ENCODE measurements at places on chromosomes 5 and 9.
A peak's percentile ranks its signal among the peaks of the same experiment; 100 is the strongest.

- DNase-seq, result no peak
These were observed 12.8 kb downstream of the OR1K1 start for GRCh38 chr9:122812736-122813135.

GRCh38 chr5:141475625-141476131, at the start of gene PCDHGC3:
PCDHGC3 (plus strand) TSS chr5:141475966; CDS start chr5:141476117, 151 bp downstream.
- DNase-seq, result peak; percentile 65

GRCh38 chr9:1454211-1454610, 404.1 kb downstream of the DMRT2 start:
- DNase-seq, result no peak

DNA sequence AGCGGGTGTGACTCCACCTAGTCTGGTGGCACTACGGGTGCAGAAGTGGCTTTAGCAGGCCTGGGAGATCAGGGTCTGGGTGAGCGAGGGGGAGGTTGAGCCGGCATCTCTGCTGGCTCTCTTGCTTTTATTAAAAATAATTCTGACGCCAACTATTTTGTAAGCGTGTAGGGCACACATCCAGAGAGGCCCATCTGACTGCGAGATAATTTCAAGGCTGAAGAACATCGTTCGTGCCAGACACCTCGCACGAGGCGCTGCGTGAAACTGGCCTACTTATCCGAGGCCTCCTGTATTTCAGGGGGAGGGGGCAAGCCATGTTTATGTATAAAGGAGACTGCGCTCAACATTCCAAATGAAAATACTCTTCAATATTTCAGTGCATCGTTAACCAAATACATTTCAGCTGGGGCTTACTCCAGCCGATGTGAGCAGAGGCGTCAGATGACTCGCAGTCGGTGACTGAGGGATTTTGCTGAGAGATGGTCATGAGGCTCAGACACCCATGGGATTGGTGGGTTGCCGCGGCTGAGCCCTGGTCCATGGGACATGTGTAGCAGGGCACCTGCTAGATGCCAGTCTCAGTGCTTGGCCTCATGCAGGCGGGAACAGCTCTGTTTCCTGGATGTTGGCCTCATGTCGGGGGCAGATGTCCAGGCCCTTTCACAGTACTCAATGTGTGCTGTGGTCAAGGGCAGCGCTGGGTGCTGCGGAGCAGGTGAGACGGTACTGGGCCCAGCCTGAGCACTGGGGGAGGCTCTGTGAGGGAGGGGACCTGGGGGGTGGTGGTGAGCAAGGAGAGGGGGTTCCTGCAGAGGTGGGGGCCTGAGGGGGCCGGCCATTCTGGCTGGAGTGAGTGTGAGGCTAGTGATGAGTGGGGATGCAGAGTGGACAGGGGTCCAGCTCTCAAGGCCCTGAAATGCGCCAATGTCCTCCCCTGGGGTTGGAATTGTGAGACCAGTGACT, 201.5 kb downstream of the DAB2IP start:
- no peak for DNase-seq

- DNase-seq, result no peak
These were observed 890.4 kb downstream of the EFNA5 start for GRCh38 chr5:106780355-106780754.

DNA sequence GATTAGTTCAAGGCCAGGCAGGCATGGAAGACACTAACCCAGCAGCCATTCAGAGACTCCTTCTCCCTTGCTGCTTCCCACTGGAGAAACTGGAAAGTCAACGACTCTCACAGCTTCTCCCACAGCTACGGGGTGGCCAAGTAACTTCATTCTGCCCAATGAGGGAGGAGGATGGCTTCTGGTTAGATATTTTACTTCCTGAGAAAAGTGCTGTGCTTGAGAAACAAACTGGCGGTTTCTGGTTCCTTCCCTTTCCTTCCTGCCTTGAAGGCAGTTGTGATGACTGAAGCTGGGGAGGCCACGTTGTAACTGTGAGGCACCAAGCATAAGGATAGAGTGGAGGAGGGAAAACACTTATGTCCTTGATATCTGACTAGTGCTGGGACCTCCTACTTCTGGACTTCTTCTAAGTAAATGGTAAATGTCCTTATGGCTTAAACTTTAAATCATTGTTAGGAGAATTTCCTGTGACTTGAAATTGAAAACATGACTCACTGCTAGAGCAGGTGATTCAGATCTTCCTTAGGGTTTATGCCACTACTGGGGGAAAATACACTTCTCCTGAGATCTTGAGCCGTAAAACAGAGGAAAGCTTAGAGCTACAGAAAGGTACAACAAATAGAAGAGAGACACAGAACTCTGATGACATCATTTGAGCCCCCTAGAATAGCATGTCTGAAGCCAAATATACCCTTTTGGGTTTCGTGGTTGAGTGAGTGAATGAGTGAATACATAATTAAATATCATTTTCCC, 3.1 kb upstream of the GNPDA1 start:
- no peak for DNase-seq

GRCh38 chr5:35478856-35479682, 138.6 kb upstream of the SPEF2 start:
- DNase-seq, result no peak

DNA sequence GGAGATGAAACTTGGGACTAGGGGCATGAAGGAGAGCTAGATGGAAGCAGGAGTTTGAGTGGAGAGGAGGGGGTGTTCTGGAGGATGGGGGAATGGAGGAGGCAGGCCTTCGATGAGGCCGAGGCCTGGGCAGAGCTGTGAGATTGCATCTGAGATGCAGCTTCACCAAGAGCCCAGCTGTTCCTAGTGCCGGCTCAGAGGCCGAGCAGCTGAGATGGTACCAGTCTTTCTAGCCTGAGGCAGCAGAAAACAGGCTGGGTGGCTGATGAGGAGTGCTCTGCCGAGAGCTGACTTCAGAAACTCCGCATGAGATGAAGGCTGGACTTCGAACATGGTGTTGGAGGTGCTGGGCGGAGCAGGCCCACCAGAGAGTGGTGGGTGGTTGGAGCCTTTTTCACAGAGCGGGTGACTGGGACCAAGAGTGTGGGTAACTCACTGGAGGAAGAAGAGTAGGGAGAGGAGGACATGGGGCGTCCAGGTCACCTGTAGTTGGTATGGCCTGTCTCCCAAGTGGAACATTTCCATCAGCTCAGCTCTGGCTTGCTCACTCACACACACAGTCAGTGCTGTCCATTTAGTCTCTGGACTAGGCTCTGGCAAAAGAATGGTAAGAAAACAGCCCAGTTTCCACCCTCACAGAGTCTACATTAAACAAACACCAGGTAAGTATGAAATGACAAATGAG, 54.7 kb downstream of the TMOD1 start:
- no peak for DNase-seq

DNA sequence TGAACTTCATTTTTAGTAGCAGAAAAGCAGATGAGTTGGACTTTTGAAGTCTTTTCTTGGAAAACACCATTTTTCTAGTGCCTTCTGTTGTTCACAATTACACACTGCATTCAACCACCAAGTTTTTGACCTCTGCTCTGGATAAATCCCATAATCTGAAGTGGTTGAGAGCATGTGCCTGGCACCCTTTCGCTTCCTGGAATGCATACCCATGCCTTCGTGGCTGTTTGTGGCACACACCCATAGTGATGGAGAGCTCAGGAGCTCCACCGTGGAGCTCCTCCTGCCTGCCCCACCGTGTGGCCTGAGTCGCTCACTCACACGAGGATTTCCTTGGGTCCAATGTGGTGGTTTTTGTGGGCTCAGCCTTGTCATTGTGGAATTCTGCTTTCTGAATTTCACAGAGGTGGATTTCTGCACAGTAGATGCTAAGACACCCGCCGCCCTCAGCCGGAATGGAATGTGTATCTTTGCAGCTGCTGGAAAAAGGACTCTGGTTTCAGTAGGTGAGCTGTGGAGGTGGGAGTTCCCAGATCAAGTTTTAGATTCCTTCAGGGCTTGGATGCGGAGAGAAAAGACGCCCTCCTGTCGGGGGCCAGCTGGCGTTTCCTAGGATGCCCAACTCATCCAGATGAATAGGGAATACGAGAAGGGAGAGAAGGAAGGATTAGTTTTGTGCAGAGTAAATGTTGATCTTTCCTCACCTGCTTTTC, 500.4 kb downstream of the IRX1 start:
- no peak for DNase-seq

DNA sequence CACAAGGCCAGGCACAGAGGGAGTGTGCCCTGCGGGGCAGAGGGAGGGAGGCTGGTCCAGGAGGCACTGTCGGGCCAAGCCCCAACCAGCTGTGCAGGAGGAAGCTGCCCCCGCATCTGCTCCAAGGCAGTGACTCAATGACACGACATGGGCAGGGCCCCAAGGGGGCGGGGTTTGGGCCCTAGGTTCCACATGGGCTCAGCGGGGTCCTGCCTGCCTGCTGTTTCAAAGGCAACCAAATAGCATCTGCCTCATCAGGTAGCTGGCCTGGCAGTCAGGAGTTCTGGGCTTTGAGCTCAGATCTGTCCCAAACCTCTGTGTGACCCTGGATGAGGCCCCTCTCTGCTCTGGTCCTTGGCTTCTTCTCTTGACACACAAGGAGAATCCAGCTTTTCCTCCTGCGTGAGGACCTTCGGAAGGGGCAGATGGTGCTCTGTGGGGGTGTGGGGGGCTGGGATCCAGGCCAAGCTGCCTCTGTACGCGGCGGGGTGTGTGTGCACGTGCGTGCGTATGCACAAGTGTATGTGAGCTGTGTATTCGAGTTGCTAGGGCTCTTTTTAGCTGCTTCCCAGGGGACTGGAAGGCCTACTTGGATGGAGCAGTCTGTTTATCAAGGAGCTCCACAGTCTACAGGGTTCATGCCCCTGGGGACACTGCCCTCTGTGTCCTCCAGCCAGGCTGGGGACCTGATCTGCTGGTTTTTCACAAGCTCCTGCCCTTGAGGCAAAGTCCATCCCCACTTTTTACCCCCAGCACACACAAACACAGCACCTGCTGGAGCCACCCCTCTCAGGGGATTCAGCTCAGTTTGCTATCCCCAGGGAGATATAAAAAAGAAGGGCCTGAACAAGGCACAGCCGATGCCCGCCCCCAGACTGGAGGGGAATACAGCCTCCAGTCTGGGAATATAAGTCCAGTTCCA, 138.9 kb downstream of the RGS3 start:
- peak; percentile 94 for DNase-seq

- DNase-seq, result no peak
These were observed 108.5 kb downstream of the MEGF10 start for GRCh38 chr5:127399068-127399467.

- DNase-seq, result no peak
These were observed 169.2 kb downstream of the C9orf50 start for GRCh38 chr9:129451669-129452068.

GRCh38 chr5:128574041-128574440, 36.0 kb upstream of the FBN2 start:
- no peak for DNase-seq

- DNase-seq, result no peak
These were observed 180.2 kb downstream of the ADCY2 start for GRCh38 chr5:7576023-7576715.

GRCh38 chr5:76808141-76808691, 10.6 kb upstream of the F2RL1 start:
- no peak for DNase-seq

- no peak for DNase-seq
These were observed 475.3 kb upstream of the TRPC7 start for GRCh38 chr5:136840601-136841000.

GRCh38 chr9:90900130-90900529, 98.5 kb downstream of the SYK start:
- DNase-seq, result no peak

- DNase-seq, result no peak
These were observed 933 bp upstream of the TGFBR1 start for GRCh38 chr9:99103901-99104458.

- DNase-seq, result peak; percentile 44
These were observed 423 bp upstream of the ABCA2 start for GRCh38 chr9:137028263-137029057.

DNA sequence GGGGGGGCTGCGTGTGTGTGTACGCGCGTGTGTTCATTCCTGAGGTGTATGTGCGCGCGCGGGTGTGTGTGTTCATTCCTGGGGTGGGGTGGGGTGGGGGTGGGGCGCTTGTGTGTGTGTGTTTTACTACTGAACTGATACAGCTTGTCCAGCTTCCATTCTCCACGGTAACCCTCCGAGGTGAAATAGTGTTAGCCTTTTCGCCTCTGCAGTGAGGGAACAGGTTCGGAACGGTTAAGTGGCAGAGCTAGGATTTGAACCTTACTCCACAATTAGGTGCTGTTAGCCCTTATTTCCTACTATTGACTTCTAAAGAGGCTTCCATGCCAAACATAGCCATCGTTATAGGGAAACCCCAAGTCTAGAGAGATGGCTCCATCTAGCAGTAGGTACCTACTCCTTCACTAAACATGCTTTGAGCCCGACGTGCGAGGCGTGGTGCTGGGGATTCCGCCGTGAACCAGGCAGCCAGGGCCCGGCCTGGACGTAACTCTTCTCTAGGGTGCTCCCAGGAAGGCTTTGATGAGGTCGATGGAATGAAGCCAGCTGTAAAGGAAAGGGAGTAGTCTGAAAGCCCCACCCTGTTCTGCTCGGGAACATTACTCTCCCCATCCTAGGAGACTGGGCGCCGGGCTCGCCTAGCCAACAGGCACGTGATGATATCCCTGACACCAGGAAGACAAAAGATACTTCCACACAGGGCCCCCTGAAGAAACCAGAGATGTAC, 782 bp upstream of the SKP1 start:
- peak; percentile 23 for DNase-seq

- peak; percentile 99 for DNase-seq
These were observed 240.8 kb upstream of the ZNF462 start for GRCh38 chr9:106622164-106622487.

GRCh38 chr9:83242066-83242465, 179.1 kb upstream of the RASEF start:
- DNase-seq, result no peak

DNA sequence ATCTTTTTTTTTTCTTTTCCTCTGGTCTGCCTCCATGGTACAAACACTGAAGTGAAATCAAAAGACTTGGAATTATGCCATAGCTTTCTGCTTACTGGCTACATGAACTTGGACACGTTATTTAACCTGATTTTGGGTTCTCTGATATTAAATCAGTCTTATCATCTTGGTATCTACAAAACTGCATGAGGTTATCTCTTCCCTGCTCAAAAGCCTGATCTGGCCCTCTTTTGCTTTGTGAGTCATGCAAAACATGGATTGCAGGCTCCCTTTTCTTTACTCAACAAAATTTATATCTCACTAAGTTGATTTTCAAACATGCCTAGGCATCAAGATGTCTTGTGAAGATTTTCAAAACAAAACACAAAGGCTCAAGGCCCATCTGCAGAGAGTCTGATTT, 45.9 kb upstream of the FST start:
- DNase-seq, result no peak

- no peak for DNase-seq
These were observed 59.2 kb downstream of the MED10 start for GRCh38 chr5:6319116-6319515.

- no peak for DNase-seq
These were observed 5.9 kb downstream of the MED22 start for GRCh38 chr9:133342069-133342406.

GRCh38 chr5:143870871-143871632, 59.1 kb downstream of the HMHB1 start:
- no peak for DNase-seq

- no peak for DNase-seq
These were observed 58.7 kb upstream of the PAPPA start for GRCh38 chr9:116094846-116095245.

DNA sequence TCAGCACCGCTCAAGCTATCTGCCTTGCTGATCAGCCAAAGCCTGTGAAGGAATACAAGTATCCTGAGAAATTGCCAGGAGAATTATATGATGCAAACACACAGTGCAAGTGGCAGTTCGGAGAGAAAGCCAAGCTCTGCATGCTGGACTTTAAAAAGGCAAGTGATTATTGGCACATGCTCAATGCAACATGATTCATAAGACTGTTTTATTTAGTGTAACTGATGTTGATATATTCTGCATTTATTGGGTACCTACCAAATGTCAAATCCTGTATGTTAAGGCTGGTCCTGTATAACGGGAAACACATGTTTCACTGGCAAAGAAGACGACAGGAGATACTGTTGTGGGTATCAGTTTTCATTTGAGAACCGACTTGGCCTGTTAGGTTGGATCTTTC, 69.0 kb downstream of the ADAMTS16 start:
- no peak for DNase-seq

Measured in NCI-H1092 treated with DMSO at 0.1 percent for 48 hours (cell line).